ENCODE measurements at places on chromosomes 5 and 9.

DNA sequence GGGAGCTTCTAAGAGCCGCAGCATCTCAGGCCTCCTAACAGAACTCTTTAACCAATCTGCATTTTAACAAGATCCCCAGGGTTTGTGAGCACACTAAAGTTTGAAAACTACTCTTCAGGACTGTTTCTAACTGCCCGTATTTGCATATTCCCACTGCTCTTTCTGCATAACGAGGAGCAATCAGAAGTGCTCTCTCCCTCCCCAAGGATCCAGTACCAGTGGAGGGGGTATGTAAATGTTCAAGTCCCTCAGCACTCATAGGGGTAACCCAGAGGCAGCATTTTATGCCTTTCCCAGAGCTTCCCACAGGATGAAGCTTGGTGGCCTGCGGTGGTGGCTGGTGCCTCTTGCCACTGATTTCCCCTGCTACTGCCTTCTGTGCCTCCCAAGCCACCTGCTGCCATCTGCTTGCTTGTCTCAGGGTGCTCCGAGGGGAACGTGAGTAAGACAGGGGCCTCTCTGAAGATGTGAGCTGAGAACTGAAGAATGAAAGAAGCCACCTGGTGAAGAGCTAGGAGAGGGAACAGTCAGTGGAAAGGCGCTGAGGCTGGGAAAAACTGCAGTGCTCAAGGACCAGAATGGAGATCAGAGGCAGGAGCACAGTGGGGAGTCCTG lies 30.0 kb upstream of the PPP1R2B start:
- no peak for DNase-seq

- peak; percentile 74 for DNase-seq
These were observed 102.8 kb upstream of the CDKN2B start for GRCh38 chr9:22111954-22112247.

DNA sequence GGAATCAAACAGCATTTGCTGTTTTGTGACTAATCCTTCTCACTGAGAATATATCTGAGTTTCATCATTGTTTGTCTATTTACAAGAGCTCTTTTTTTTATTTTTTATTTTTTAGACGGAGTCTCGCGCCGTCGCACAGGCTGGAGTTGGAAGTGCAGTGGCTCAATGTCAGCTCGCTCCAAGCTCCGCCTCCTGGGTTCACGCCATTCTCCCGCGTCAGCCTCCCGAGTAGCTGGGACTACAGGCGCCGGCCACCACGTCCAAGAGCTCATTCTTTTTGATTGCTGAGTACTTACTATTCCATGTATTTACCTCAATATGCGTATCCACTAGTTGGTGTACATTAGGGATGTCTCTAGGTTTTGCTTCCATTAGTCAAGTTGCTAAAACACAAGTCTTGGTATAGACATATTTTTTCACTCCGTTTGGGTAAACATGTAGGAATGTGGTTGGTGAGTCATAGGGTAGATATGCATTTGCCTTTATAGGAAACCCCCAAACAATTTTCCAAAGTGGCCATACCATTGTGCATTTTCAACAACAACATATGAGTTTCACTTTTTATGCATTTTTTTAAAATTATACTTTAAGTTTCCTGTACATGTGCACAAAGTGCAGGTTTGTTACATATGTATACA lies 1005.0 kb upstream of the CDH10 start:
- no peak for DNase-seq

GRCh38 chr5:74649421-74649973 lies 9.0 kb upstream of the ENC1 start:
- no peak for DNase-seq

GRCh38 chr5:143376911-143377813 lies 26.3 kb downstream of the NR3C1 start:
- DNase-seq, result peak; percentile 71

DNA sequence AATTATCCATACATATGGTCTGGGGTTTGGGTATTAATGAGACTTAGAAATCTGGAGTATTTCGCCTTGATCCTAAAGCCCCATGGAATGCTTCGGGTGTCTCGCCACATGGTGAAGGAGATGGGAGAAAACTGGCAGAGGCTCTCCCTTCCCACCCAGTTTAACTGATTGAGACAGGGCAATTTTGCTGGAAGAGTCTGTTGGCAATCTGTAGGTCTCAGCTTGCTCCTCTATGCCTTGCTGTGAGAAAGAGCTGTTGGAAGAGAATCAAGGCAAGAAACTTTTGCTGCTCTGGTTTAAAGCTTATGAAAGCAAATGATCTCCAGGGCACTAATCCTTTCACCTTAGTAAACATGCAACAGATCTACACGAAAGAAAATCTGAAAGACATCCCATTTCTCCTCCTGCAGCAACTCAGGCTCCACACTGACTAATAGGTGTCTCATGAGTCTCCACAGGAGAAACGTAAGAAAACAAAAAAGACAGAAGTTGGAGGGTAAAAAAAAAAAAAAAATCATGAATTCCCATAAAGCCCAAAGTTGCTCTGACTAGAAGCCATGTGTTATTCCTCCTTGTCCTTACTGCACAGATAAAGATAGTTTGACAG lies 369.9 kb downstream of the EFNA5 start:
- DNase-seq, result peak; percentile 29

DNA sequence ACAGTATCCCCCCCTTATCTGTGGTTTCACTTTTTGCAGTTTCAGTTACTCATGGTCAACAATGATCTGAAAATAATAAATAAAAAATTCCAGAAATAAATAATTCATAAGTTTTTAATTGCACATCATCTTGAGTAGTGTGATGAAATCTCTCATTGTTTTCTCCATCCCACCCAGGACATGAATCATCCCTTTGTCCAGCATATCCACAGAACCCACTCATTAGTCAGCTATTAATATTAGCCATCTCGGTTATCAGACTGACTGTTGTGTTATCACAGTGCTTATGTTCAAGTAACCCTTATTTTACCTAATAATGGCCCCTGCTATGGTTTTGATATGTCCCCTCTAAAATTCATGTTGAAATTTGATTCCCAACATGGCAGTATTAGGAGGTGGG lies 40.7 kb downstream of the FAM114A2 start:
- DNase-seq, result no peak

DNA sequence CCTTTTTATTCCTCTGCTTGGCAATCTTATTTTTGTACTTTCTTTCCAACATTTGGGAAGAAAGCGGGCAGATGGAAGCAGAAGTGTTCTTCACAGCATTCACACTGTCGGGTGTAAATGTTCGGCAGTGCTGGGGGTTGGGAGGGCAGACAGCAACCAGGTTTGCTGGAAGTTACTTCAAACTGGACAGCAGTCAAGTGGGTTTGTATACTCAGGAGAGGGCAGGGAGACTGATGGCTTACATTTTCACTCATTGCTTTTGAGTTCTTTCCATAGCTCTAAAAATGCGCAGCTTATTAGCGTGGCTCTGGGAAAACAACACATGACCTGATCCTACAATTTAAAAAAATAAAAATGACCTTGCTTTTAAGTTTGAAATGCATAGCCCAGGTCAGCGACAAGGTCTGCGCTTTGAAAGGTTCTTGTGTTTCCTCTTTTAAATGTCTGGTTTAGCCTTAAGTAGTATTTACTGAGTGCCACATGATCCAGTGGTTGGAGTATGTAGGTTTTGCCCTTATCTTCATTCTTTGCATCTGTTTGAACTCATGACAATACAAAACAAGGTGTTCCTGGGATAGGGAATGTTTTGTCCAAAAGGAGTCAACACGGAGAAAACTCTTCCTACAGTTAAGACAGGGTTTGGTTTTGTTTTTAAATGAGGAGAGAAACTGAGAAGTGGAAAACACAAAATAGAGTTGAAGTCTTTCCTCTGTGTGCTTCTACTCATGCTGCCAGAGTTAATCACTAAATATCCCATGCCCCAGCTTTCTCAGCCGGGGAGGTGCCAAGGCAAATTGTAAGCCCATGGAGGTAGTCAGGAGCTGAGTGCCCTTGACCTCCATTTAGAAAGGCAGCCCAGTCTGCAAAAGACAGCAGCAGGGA lies 132.7 kb upstream of the DMRT1 start:
- no peak for DNase-seq

DNA sequence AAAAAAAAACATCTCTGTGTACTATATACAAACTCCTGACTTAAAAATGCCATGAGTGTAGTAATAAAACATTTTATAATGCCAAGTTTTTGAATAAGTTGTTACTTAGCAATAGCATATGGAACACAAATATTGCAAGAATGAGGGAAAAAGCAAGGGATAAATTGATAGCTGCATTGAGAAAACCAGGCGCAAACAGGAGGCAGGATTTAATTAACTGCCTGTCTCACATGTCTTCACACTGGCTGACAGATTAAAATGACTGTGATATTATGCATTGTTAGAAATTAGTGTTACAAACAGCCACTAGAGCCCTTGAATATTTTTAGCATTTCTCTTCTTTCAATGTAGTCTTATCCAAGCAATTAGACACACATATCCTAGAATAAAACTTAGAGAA lies 1817.5 kb upstream of the NUDT12 start:
- DNase-seq, result peak; percentile 8

DNA sequence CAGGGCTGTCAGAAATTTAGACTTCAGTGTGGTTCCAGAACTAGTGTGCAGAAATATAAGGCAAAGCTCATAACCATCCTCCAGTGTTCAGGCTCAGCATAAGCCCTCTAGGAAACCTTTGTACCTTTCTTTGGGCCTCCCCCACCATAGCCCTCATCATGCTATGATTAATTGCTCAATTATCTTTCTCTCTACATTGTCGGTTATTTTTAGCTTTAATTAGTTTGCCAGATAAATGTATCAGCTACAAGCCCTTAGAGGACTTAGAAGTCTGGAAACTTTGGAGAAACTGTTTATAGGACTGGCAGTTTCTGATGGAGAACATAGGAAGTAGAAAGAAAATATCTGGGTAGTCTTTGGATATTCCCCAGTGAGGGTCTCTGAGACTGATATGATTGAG lies 43.5 kb upstream of the TNC start:
- no peak for DNase-seq

DNA sequence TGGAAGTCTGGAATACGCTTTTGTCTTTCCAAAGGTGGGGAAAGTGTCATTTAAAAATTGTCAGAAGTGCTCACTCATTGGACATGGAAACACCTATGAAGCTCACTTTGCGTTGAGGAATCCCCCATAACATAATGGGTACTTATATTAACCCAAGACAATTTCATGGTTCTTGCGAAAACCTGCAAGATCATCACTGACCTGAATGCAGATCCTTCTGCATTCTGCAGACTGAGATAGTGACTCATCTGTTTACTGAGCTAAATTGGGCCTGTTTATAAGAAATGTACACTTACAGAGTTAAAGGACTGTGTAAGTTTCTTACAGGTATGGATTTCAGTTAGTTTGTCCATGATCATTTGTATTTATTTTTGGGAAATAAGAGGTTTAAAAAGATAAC lies 153.0 kb downstream of the HMHB1 start:
- DNase-seq, result no peak

GRCh38 chr5:170109059-170110031 lies 3.6 kb downstream of the FOXI1 start:
- no peak for DNase-seq

DNA sequence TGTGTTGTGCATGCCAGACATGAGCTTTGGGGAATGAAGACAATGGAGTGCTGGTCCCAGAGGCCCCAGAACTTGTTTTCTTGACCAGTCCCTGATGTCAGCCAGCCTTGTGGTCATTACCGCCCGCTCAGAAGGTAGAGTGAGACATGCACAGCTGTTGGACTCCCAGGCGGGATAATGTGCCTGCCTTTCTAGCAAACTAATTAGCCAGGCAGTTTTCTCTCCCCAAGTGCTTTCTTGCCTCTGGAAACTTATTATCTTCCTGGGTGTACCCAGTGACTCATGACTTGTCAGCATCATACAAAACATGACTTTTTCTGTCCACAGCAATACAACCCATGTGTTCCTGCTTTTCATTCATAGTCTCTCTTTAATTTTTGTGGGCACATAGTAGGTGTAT lies 131.1 kb downstream of the RMI1 start:
- DNase-seq, result no peak

DNA sequence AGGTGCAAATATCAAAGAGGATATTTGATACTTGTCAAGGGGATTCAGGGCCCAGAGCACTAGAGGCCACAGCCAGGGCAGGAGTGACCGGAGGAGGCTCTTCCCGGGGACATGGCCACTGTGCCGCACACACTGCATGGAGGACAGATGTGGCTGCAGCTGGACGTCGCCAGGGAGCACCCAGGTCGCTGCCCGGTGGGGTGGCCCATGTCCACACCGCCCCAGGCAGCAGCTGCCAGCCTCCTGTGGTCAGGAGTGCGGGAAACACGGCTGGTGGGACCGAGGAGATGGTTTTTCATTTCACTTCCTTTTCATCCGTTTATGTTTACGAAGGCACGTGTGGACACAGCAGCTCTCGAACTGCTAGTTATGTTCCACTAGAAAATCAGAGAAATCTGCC lies 15.1 kb downstream of the SEC16A start:
- DNase-seq, result no peak

DNA sequence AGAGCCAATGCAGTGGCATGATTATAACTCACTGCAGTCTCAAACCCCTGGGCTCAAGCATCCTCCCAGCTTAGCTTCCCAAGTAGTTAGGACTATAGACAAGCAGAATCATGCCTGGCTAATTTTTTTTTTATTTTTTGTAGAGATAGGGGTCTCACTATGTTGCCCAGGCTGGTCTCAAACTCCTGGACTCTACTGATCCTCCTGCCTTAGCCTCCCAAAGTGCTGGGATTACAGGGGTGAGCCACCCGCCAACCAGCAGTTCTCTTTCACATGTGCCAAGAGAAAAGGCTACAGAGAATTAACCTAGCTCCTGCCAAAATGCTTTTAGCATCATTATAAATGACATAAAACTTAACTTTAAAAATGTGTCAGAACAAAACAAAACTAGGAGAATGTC lies 8.1 kb downstream of the AK3 start:
- no peak for DNase-seq

DNA sequence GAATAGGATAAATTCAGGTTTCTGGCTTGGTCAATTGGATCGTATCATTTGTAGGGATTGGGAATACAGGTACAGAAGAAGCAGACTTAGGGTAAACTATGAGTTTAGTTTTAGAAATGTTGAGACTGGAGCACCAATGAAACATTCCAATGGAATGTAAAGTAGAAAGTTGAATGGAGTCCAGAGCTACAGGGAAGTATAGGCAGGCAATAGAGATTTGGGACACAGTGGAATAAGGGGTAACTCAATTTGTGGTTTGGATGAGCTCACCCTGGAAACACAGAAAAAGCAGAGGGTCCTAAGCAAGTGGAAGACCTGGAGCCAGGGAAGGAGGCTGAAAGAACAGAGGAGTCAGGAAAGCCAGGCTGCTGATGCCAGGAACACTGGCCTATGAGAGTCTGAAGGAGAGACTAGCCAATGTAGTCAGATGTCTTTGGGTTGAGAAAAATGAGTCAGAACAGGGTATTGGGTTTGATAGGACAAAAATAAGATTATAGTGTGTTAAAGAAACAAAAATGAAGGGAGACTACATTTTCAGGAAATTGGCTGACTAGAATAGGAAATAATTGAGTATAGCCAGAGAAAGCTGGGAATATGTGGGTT lies 72.8 kb downstream of the STARD4 start:
- DNase-seq, result peak; percentile 75
